ENCODE measurements at places on chromosomes 13 and 19.
A peak's percentile ranks its signal among the peaks of the same experiment; 100 is the strongest.

DNA sequence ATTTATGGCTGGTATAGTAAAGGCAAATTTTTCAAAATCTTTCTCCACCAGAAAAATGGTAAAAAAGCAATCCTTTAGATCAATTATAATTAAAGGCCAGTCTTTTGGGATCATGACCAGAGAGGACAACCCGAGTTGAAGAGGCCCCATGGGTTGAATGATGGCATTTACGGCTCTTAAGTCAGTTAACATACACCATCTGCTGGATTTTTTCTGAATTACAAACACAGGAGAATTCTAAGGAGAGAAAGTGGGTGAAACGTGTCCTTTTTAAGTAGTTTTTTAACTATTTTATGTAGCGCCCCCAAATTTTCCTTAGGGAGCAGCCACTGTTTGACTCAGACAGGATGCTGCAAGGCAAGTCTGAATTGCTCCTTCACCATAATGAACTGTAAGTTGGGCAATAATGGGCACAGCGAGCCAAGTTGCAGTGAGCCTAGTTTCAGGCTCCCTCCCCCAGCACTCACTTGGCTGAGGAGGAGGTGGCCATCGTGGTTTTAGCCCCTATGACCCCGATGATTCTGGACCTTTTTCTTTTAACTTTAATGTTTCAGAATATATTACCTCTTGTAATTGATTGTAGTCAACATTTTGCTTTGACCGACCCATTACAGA lies 13.6 kb upstream of the ZNF611 start:
- DNase-seq = no peak

GRCh38 chr13:35630551-35631275 lies 154.2 kb upstream of the MAB21L1 start:
- DNase-seq = peak; percentile 4

GRCh38 chr13:102699504-102699903 lies 4.7 kb upstream of the METTL21C start:
- DNase-seq = no peak

GRCh38 chr13:32426990-32427851 lies 709 bp downstream of the N4BP2L1 start:
- no peak for DNase-seq

- DNase-seq = peak; percentile 60
Observed at GRCh38 chr19:42563352-42564210, 31.1 kb downstream of the CEACAM8 start.

DNA sequence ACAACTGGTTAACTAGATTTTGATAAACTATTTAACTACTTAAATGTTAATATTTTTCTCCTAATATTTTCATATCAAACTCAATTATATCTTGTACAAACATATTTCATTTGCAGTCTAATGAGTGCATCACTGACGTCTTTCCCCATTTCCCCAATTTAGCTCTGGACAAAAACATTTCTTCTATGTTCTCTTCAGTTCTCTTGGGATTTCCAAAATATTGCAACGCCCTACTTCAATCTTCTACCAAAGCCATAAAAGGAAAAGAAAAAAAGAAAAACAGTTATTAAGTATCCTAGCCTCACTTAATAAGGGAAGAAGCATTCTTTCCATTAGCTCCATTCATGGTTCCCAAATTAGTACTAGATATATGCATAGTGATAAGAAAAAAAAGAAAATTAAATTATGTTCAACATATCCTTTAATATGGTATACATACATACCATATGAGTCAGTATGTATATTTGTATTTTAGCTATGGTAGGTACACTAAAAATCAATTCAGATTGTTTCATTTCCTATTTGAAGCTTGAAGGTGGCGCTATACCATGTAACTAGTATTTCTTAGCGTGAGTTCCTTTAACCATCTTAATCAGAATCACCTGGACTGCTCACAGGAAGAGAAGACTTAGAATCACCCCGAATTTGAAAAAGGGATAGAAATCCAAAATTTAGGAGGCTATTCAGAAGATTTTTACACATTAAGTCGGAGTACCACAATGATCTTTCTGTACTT lies 9.9 kb downstream of the FBXL3 start:
- DNase-seq = no peak

GRCh38 chr19:3469638-3470499 lies 10.5 kb downstream of the SMIM24 start:
- DNase-seq = no peak

GRCh38 chr19:8905342-8905741 lies 73.2 kb downstream of the MBD3L1 start:
- DNase-seq = no peak

- no peak for DNase-seq
Observed at GRCh38 chr13:27311518-27312210, 41.0 kb downstream of the RASL11A start.

- no peak for DNase-seq
Observed at GRCh38 chr13:112012016-112012704, 54.8 kb upstream of the SOX1 start.

GRCh38 chr19:4374498-4375163 lies 25.7 kb downstream of the SH3GL1 start:
- DNase-seq = peak; percentile 92

DNA sequence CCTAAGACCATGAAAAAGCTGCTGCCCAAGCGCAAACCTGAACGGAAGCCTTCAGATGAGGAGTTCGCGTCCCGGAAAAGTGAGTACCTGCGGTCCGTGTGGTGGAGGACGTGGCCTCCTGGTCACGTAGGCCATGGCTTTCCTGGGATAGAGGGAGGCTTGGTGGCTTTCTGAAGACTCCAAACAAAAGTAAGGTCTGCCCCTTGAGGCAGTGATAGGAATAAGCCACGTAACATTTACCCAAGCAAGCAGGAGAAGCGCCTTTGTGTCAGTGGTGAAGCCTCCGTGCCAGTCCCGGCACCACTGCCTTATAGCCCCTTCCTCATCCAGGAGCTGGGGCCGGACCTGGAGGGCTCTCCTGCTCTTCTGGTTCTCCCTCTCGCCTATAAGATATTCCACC lies 34.3 kb upstream of the TEX29 start:
- DNase-seq = no peak

GRCh38 chr13:94182185-94182761 lies 297.2 kb downstream of the DCT start:
- DNase-seq = no peak

GRCh38 chr13:25649001-25649633 lies 277.3 kb downstream of the ATP8A2 start:
- no peak for DNase-seq

GRCh38 chr19:3986260-3987041 lies 1.2 kb upstream of the EEF2 start:
- peak; percentile 65 for DNase-seq

DNA sequence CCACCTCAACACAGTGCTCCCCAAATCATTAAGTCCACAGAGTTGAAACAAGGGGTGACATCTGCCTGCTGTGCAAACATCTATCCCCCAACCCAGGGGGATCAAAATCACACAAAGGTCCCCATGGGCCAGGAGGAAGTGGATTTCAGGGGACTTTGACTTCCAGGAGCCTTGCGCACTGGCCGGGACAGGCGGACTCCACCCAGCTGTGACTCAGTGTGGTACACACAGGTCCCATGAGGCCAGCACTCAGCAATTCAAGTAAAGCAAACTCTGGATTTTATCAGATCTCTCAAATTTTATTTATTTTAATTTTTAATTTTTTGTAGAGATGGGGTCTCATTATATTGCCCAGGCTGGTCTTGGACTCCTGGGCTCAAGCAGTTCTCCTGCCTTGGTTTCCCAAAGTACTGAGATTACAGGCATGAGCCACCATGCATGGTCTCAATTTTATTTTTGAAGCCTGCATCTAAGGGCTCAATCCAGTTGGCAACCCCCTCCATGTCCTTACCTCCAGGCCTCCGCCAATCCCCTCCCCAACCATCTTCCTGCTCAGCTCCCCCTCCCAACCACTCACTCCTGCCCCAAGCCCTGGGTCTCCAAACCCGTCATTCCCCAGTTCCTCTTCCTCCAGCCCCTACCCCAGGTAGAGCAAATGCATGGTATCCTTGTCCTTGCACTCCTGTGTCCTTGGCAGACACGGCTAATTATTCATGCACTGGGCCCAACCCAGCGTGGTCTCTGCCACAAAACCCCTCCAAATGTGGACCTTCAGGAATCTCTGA lies 18.2 kb downstream of the ARHGAP33 start:
- DNase-seq = peak; percentile 83

GRCh38 chr13:106443607-106444322 lies 91.7 kb downstream of the EFNB2 start:
- no peak for DNase-seq

- no peak for DNase-seq
Observed at GRCh38 chr19:35214766-35215422, 13.6 kb downstream of the FAM187B start.

All from H54 (cell line).